Activated T-helper 17 cell treated with anti-CD3 and anti-CD28 coated beads, Interleukin-2, amount 50 U/mL, for 72 hours (primary cell): ENCODE measurements at places on chromosomes 11 and 22. TPM values are rescaled to one million over a fixed set of nuclear protein-coding genes. Genes with fewer than 3 reads are reported as not detected.

DNA sequence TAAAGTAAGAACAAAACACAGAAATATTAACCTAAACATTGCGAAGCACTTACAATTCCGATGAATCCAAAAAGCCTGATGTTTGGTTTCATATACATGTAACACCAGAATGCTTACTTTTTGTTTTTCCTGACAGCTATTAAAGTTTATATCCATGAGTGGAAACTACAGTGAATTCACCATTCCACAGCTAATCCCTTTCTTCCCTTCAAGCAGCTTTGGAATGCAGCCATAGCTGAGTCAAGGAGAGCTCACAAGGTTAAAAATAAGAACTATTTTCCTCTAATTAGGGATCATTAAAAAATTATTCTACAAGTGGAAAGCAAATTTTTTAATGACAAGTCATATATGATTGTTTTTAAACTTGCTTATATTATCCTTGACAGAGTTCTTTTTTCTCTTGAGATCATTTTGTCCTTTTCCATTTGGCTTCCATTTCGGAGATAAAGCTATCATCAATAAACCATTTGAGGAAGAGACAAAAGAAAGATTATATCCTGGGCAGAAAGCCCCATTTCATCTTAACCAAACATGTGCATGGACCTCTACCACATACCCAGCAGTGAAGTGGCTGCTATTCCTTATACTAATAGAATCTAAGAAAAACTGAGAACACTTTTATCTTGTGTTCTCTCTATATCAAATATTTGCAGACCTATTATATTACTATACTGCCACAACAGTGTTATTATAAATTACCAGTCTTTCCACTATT is 19.7 kb upstream of the FIBIN start:
- ATAC-seq: no peak

DNA sequence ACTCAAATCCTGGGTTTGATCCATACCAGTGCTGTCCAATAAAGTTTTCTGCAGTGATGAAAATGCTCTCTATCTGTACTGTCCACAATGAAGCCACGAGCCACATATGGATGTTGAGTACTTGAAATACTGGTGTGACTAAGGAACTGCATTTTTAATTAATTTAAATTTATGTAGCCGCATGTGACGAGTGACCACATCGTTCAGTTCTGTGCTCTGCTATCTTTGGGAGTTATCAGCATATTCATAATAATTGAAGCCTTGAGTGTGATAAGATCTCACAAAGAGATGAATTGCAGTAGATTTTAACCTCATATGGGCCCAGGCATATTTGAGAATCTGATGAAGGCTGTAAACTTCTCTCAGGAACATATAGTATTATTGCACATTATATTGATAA is 40.8 kb downstream of the GRAMD1B start:
- no peak for ATAC-seq

GRCh38 chr22:38777087-38777671 is 16.8 kb downstream of the DNAL4 start:
- no peak for ATAC-seq

The C11orf21 gene
- 8.4 TPM for total RNA-seq

DNA sequence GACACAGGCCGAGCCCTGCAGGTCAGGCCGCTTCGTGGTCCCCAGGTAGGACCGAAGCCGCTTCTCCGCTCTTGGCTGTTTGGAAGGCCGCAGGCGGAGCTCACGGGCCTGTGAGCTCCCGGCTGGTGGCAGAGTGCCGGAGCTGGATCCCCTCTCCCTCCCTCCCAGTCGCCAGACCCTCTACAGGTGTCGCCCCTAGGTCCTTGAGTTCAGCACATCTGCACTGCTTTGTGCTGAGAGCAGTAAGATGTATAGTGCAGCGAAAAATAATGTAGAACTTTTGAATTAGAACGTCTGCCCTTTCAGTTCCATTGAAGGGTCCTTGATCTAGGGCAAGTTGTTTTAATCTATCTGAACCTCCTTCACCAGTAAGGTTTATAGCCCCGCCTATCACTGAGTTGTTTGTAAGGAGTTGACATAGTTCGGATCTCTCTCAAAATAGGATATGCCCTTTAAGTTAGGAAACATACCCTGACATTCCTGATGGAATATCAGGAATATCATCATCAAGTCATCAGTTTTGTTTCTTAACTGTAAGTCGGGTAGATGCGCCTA is 419 bp downstream of the ANKRD49 start:
- peak; percentile 70 for ATAC-seq

GRCh38 chr11:12552692-12553091 is 121.5 kb upstream of the TEAD1 start:
- no peak for ATAC-seq

GRCh38 chr11:92269021-92269420 is 44.4 kb downstream of the FAT3 start:
- no peak for ATAC-seq

The CNTN5 gene
- total RNA-seq: not detected

GRCh38 chr11:14422052-14422813 is 63.2 kb upstream of the RRAS2 start:
- no peak for ATAC-seq

DNA sequence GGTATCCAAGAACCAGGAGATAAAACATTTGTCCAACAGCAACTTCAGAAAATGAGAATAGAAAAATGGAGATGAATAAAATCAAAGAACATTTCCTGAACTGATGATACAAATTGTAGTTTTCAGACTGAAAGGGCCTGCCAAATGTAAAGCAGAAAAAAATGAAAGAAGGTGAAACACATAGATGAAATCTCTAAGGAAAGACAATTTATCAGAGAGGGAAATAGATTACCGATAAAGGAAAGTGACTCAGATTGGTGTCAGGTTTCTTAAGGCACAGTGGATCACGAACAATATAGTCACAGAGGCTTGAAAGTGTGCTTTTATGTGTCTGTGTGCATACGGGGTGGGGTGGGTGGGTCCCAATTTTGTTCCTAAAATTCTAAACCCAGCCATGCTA is 4.1 kb upstream of the STT3A start:
- no peak for ATAC-seq

DNA sequence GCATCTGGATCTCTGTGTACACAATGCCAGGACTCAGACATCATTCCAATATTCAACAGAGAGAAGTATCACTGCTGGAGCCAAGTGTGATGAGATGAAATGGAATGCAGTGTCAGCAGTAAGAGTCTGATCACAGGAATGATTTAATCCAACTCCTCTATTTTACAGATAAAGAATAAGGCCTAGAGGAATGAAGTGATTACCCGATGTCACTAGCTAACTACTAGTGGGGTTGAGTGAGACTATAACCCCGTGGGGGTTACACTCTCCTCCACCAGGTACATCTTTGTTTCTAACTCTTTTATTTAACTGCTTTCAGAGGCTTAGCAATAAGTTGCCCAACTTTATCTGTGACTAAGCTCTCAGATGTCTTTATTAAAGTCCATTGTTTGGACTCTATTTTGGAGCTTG is 94.2 kb upstream of the FAT3 start:
- no peak for ATAC-seq

DNA sequence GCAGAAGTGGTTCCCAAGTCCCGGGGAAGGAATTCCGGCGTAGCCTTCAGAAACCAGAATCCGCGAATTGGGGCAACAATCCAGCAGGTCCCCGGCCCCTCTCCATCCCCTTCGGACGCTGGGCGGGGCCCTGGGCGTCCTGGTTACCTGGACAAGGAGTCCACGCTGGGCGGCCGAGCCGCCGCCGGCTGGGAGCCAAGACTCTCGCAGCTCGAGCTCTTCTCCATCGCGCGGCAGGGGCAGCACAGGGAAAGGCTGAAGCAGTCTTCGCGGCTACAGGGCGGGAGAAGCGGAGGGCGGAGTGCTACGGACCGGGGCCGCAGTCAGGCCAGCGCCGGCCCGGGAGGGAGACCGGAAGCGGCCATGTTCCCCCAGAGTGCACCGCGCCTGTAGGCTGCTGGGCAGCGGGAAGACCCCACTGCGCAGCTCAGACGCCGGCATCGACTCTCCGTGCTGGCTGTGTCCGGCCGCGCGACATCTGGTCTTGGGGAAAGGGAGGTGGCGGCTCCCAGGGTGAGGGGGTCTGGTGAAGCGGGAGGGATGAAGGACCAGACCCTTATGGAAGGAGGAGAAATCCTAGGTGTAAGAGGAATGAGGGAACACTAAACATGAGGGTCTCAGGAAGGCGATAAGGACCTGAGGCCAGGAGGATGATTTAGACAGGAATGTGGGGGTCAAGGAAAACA is at the start of gene MTMR2:
TSS of gene MTMR2 (minus strand) at position 380 of the 686 bp plus-strand sequence. CDS start at position 227, 153 bp downstream.
- ATAC-seq: peak; percentile 95

The NNMT gene
- not detected for total RNA-seq

The EXPH5 gene
- 6.0 TPM for total RNA-seq

DNA sequence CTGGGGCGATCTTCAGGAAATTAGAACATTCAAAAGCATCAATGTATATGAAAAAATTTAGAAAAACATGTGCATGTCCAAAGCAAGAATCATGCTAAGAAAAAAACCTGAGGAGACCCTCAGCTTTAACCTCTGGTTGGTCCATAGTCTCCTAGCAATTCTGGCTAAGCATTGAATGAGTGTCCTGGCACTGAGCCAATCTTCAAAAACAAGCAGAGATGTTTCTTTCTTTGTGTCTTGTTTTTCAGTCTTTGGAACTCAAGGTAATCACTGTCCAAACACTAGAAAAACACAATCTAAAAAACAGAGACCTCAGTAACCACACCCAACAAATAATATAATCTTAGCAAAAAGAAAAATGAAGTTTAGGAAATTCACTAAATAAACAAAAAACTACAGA is 205.4 kb upstream of the CARD18 start:
- ATAC-seq: no peak

The SFI1 gene
- total RNA-seq: 125 TPM

GRCh38 chr11:120168960-120169681 is 31.2 kb upstream of the TRIM29 start:
- peak; percentile 87 for ATAC-seq

DNA sequence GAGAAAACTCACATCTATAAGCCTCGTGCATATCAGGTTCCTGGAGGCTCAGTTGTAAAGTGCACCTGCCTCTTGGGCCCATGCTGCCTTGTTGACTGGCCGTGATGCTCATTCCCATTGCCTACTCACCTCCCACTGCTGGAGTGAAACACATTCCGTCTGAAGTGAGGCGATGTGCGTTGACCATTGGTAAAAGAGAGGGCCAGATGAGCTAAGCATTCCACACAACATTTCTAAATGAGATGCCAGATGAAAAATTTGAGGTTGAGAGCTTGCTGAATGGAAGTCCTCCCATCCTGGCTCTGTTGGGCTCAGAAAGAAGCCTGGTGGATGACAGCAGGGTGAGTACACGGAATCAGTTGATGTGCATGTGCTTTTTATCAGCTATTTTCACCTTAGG is 8.6 kb upstream of the ADAMTS15 start:
- no peak for ATAC-seq

The OR56A1 gene
- not detected for total RNA-seq

GRCh38 chr22:48044487-48045060 is 1282.1 kb downstream of the TBC1D22A start:
- no peak for ATAC-seq

The TENM4 gene
- not detected for total RNA-seq

GRCh38 chr11:130448416-130449309 is at the start of gene ADAMTS15:
TSS of gene ADAMTS15 (plus strand) at chr11:130448645. CDS start at chr11:130448974, 329 bp downstream.
- ATAC-seq: peak; percentile 60

DNA sequence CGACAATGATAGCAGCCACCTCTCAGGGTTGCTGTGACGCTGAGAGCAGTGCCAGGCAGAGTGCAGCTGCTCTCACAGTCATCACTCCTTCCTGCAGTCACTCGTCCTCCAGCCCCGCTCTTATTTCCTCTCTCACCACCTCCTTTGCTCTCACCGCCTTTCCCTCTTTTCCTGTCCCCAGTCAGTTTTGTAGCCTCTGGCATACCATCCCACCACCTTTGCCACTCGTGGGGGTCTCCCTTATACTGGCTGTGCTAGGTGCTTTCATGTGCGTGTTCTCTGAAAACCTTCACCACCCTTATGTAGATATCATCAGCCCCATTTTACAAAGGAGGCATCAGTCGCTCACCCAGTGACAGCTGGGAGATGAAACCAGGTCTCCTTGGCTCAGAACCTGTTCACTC is 19.3 kb upstream of the ST3GAL4 start:
- ATAC-seq: no peak

- ATAC-seq: no peak
Measured at GRCh38 chr11:119808407-119809185, 79.6 kb upstream of the NECTIN1 start.

The CCND1 gene
- 3.7 TPM for total RNA-seq

The WNT11 gene
- not detected for total RNA-seq

The OR10A2 gene
- total RNA-seq: not detected

- no peak for ATAC-seq
Measured at GRCh38 chr11:114135737-114136151, 76.2 kb downstream of the ZBTB16 start.

The TBX1 gene
- total RNA-seq: not detected

- ATAC-seq: no peak
Measured at GRCh38 chr22:38867471-38868285, 4.3 kb downstream of the CBX6 start.

- no peak for ATAC-seq
Measured at GRCh38 chr22:43228330-43228729, 41.4 kb upstream of the TTLL12 start.
